ENCODE measurements at places on chromosomes 6 and 20.

- DNase-seq, result no peak
Observed at GRCh38 chr6:29992807-29993206, 50.5 kb downstream of the HLA-A start.

DNA sequence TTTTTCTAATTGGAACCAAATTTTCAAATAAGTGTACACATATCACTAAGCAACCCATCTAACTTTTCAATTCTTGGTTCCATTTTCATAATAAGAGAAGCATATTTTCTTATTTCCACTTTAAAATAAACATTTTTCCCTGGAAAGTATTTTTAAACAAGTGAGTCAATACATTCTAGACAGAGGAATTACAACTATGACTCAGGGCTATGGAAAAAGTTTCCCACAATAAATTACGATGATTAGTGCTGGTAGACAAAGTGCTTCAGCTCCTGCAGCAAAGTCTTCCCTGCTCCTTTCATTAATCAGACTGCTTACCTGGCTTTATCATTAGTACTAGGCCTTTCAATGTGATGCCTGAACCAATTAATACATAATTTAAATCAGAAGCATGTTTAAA is 322.5 kb downstream of the HACE1 start:
- DNase-seq, result no peak

DNA sequence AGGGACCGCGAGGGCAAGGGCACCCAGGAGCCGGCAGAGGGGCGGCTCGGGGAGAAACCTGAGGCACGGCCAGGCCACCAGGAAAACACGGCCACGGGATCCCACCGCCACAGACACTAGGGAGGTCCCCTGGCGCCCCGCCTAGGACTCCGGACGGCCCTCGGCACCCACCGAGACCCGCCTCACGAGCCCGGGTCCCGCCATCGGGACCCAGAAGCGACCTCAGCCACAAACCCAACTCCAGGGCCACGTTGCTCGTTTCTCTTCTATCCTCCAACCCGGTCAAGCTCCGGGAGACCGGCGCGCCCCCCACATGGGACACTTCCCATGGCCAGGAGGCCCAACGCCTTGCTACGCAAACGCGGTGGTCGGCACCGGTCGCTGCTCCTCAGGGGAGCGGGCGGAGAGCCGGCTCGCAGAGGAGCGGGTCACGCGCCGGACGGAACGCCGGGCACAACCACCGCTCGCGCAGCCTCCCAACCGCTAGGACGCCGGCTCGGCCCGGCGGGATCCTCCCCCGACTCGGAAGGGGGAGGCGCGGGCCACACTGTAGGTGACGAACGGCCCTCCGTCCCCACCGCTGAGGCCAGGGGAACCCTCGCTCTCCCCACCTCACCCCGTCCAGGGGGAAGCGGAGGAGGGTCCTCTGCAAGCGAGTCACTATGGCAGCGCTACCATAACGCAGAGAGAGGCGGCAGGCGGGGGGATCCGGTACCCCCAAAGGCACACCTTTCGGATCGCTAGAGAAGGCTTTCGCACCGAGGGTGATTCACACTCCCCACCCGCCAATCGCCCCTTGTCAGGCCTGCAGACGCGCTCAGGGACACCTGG is 1514.1 kb upstream of the DEFB115 start:
- no peak for DNase-seq

GRCh38 chr6:33761581-33761921 is 14.8 kb upstream of the IP6K3 start:
- DNase-seq, result no peak

DNA sequence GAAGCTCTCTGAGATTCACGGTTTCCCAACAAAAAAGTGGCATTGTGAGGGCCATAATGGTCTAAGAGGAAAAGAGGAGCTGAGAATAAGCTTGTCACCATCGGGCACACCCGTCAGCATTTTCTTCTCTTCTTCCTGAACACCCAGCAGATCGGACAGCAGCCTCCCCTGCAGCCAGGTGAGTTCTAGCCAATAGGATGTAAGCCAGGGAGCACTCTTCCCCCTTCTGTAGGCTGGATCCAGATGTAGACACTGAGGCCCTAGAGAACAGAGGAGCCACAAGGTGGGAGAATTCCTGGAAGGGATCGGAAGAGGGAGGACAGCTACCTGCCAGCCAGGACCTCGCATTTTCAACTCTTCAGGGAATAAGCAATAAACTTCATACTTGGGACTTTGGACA is 228.0 kb downstream of the SYNDIG1 start:
- DNase-seq, result no peak

GRCh38 chr20:43941476-43942200 is 27.0 kb downstream of the TOX2 start:
- no peak for DNase-seq

- DNase-seq, result no peak
Observed at GRCh38 chr6:46288835-46289234, 118.1 kb upstream of the ENPP5 start.

- DNase-seq, result no peak
Observed at GRCh38 chr6:41546866-41547798, 951 bp downstream of the FOXP4 start.

GRCh38 chr20:49618289-49618688 is 50.4 kb upstream of the PTGIS start:
- DNase-seq, result no peak

- DNase-seq, result no peak
Observed at GRCh38 chr6:156311291-156311690, 465.9 kb upstream of the ARID1B start.

DNA sequence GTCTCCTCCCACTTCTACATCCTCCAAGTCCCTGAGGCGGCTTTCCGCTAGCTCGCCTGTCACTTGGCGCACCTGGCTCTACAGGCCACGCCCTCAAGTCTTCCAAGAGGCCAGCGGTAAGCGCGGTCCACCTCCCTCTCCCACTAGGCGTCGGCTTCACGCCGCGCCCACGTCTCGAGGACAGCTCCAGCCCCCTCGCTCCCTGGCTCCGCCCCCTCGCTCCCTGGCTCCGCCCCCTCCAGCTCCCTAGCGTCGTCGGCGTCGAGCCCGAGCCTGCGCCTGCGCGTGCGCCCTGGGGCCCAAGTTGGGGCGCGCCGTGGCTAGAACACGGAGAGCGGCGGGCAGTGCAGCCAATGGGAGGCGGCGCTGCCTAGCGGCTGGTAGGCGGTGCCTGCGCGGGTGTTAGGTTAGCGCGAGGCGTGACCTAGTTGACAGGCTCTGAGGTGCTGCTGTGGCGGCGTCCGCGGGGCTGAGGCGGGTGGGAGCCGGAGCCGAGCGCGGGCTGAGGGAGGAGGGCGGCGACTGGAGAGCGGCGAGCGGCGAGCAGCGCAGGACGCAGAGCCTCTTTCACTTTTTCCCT is at the start of gene MACROD2:
TSS of gene MACROD2 (plus strand) at position 431 of the 580 bp plus-strand sequence.
- DNase-seq, result peak; percentile 17

DNA sequence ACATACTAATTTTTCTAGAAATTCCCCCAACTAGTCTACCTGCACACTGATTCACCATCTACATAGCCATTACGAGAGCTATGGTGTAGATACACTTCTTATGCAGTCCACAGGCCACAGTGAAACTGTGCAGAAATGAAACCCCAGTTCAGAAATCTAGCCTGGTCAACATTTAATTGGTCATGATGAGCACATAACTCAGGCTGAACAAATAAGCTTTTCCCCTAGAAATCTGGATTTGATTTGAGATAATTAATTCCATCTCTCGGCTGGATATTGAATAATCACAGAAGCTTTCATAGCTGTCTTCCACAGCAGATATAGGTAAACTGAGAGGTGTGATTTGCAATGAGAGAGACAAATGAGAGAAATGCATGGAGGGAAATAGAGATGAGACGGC is 22.6 kb upstream of the TINAG start:
- DNase-seq, result no peak

- no peak for DNase-seq
Observed at GRCh38 chr6:145112711-145113148, 622.6 kb downstream of the EPM2A start.

DNA sequence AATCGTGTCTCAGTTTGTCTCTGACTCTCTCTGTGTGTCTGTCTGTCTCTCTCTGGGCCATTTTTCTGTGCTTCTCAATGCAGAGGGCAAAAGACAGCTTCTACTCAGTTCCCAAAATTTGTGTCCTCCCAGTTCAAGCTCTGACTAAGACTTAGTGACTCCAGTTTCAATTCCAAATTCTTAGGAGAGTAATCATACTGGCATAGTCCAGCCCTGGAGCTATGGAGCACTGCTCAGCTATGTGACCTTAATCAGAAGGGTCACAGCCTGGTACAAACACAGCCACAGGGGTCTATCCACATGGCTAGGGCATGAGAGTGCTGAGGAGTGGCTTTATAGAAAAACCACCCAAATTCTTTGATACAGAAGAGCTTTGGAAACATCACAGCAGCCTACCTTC is 91.9 kb downstream of the FOXF2 start:
- no peak for DNase-seq

DNA sequence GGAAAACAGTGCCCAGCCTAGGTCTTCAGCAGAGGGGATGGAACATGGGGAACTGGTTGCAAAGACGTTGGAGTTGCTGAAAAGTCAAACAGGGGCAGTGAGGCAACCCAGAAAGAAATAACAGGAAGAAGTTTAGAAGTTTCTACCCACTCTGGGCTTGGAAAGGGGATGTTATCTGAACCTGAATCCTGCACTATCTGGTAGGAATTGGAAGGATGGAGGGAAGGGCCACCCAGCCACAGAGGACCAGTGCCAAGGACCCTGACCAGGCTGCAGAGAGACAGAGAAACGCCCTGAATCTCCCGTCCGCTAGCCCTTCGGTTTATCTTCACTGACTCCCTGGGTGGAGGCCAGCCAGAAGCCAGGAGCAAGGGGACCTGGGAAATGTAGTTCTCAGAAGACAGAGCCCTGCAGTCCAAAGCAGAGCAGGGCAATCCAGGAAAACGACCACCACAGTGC is 217.3 kb upstream of the RREB1 start:
- no peak for DNase-seq

DNA sequence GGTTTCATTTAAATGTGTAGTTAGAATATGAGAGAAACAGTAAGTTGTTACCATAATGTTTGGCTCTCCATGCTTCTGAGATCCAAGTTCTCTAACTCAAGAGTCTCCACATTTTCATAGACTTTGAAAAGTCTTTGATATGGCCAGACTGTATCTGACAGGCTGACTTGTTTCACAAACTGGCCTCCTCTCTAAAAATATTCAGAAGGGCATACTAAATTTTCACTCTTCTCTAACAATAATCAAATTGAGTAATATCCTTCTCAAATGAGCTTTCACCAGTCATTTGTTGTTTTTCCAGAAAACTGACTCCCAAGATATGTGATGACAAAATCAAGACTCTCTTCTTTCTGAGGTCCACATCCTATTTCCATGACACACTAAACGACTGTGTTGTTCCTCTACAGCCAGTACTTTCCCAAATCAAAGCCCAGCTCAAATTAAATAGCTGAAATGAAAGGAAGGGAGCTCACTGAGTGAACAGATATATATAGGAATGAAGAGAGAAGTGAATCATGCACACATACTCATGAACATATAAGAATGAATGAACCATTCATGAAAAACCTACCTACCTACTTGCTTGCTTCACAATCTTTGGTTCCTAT is 15.1 kb downstream of the HIVEP2 start:
- no peak for DNase-seq

- no peak for DNase-seq
Observed at GRCh38 chr6:5287205-5287965, 26.1 kb downstream of the FARS2 start.

DNA sequence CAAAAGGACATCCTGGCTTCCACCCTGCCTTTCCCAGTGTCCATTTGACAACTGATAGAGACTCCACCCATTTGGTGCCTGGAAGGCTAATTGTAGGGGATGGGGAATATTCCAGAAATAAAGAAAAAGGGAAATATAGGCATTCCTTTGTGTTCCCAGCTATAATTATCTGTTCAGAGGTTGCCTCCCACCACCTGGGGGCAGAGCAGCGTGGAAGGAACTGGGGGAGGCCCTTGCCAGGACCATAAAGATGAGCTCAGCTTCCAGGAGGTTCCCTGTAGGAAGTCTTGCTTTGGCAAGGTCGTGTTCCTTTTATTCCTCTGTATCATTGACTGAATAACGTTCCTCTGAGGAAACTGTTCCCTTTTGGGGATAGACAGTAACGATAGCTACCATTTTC is 214.7 kb downstream of the TFAP2C start:
- no peak for DNase-seq

GRCh38 chr6:226516-227073 is 65.7 kb upstream of the DUSP22 start:
- no peak for DNase-seq

DNA sequence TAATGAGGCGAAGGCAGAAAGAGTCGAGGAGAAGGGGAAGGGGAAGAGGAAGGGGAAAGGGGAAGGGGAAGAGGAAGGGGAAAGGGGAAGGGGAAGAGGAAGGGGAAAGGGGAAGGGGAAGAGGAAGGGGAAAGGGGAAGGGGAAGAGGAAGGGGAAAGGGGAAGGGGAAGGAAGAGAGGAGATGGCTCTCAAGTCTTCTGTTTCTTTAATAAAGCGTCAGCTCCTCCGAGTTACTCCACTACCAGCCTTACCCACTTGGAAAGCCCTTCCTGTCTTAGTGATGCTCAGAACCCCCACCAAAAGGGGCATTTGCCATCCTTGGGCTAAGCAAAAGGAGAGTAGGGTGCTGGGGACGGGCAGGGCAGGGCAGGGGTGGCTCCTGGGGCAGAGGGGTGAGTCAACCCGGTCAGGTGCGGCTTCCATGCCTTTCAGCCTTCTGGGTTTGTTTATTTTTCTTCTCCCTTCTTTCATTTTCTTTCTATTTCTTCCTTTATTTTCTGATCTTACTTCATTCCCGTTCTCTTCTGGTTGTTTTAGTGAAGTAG is 476 bp upstream of the CLIC5 start:
- no peak for DNase-seq

DNA sequence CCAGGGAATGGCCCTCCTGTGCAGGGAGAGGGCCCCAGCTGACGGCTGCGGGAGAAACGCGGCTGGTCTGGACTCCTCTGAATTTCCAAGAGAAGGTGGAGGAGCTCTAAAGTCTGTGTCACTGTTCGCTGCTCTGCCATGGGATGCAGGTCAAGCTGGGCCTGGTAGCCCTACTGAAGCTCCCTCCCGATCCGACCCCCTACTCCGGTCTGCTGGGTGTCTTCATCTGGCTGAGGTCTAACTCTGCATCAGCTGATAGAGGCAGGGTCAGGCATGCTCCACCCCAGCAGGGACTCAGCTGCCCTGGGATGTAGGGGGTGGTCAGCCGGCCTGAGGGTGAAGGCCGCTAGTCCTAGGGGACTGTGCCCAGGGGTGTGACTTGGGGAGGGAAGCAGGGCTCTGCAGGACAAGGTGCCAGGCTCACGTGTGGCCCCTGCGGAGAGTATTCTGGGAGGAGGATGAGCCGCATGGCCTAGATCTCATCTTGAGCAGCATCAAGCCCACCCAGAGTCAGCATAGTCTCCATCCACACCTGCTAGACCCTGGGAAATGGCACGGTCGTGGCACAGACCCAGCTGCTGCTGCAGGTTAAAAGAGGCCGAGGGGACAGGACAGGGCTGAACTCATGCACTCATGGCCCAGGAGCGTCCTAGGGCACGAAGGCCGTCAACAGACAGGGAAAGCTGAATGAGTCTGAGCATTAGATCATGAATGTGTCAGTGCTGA is 1.4 kb downstream of the CST3 start:
- DNase-seq, result no peak
